ENCODE measurements at places on chromosomes 1 and 21.

- DNase-seq, result no peak
Measured at GRCh38 chr21:34358866-34359265, 4.9 kb upstream of the KCNE2 start.

GRCh38 chr1:51058858-51059257, 43.2 kb upstream of the C1orf185 start:
- DNase-seq, result peak; percentile 38

DNA sequence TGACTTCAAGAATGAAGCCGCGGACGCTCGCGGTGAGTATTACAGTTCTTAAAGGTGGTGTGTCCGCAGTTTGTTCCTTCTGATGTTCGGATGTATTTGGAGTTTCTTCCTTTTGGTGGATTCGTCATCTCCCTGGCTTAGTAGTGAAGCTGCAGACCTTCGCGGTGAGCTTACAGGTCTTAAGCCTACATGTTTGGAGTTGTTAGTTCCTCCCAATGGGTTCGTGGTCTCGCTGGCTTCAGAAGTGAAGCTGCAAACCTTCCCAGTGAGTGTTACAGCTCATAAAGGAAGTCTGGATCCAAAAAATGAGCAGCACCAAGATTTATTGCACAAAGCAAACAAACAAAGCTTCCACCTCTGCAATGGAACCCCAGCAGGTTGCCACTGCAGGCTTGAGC, 14.7 kb downstream of the LDLRAD1 start:
- DNase-seq, result no peak

- no peak for DNase-seq
Measured at GRCh38 chr1:197351821-197352440, 83.9 kb downstream of the CRB1 start.

DNA sequence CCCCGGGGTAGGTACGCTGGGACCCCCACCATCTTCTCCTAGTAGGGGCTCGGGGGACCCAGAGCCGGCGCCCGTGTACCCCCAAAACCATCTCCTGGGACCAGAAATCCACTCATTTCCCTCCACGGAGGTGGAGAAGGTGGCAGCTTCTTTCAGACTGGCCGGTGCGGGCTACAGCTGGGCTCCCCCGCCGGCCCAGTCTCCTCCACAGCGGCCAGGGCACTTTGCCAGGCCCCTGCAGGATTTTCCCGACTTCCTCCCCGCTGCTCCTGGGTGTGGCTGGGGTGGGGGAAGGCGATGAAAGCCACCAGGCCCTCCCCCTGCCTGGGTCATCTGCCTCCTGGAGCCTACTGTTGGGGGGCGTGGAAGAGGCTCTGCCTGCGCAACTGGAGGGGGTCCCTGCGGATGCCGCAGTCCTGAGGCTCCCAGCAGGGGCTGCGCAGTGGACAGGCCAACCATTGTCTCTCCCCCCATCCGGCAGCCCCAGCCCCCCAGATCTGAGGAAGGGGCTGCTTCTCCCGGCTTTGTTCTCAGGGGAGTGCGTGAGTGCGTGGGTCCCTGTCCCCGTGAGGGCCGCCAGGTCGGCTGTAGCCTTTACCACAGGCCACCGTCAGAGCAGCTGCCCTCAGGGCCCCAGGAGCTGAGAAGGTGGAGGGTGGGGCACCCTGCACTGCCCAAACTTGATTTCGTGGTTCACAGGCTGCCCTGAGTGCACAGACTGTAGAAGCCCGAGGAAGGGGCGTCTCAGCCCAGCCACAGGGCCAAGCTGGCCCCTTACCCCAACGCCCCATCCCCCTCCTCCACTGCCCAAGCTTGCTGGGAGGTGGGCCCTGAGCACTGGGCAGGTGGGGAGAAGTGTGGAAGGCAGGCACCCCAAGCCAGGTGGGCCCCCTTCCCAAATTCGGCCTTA, 1.3 kb downstream of the AGRN start:
- DNase-seq, result peak; percentile 87

All from fibroblast of skin of back (primary cell).